Activated CD8-positive, alpha-beta memory T cell treated with anti-CD3 and anti-CD28 coated beads for 48 hours (primary cell): ENCODE measurements at places on chromosomes 11 and 22.

DNA sequence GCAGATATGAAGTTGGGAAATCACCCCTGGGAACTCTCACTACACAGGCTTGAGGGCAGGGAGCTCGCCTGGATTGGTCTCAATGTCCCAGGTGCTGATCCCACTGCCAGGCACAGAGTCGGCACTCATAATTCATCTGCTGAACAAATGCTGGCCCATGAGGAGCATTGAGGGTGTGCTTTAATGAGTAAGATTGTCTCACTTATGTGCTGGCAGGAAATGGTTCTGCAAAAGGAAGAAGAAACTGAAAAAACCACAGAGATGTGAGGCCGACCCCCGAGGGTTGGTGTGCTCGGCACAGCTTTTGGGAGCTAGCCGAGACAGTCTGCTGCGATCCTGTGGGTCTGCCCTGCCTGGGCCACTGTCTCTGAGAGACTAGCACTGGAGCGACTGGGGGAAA, 9.4 kb downstream of the PLAAT2 start:
- DNase-seq, result no peak

- DNase-seq, result no peak
These were observed 19.8 kb downstream of the MRGPRG start for GRCh38 chr11:3198815-3199214.

DNA sequence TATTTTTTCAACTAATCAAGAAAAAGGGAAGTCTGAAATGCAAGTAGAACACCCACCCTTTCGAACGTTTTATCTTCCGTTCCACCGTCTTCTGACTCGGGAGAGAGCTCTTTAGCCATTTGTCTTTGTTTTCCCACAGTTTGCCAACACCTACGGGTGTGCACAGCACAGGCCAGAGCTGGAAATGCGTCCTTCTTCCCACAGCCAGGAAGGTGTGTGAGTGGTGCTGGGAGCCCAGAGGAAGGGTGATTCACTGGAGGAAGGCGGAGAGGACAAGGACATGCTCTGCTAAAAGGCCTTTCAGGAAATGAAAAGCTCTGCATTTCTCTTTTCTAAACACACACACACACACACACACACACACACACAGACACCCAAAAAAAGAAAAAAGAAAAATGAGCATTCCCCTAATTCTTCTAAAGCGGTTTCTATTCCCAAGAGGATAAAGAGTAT, 18.5 kb downstream of the ENDOD1 start:
- DNase-seq, result no peak

DNA sequence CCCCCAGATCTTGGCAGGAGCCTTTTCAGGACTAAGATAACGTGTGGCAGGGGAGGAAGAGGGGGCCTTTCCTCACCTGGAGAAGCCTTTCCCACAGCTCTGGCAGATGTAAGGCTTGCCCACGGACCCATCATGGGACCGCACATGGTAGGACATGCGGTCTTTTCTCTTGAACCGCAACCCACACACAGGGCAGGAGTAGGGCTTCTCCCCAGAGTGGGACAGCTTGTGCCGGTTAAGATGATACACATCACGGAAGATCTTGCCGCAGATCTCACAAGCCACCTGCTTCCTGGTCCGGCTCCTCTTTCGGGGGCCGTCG, 1.9 kb downstream of the PATZ1 start:
- no peak for DNase-seq

DNA sequence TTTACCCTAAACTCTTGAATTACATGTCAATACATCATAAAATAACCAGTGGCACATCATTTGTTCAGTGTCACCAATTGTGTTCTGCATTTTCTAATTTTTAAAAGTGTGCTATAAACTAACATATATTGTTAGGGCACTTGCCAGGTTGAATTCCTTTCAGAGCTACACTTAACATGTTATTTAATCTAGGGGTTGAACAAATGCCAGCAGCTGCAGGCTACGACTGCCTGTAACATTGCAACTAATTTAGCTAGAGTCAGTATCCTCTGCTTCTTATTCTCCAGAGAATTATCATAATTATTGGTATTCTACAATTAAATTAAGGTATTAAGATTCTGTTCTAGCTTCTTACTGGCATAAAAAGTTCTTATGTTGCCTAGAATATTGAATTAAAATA, 46.4 kb upstream of the ARHGAP42 start:
- no peak for DNase-seq

GRCh38 chr11:65861165-65861505, 902 bp downstream of the MUS81 start:
- no peak for DNase-seq

- no peak for DNase-seq
These were observed 203.7 kb upstream of the SORL1-AS1 start for GRCh38 chr11:121656328-121657090.

- DNase-seq, result no peak
These were observed 883.3 kb downstream of the BRD1 start for GRCh38 chr22:48944433-48944750.
